ENCODE measurements at places on chromosomes 2 and 18. TPM values are rescaled to one million over a fixed set of nuclear protein-coding genes. Genes with fewer than 3 reads are reported as not detected.

DNA sequence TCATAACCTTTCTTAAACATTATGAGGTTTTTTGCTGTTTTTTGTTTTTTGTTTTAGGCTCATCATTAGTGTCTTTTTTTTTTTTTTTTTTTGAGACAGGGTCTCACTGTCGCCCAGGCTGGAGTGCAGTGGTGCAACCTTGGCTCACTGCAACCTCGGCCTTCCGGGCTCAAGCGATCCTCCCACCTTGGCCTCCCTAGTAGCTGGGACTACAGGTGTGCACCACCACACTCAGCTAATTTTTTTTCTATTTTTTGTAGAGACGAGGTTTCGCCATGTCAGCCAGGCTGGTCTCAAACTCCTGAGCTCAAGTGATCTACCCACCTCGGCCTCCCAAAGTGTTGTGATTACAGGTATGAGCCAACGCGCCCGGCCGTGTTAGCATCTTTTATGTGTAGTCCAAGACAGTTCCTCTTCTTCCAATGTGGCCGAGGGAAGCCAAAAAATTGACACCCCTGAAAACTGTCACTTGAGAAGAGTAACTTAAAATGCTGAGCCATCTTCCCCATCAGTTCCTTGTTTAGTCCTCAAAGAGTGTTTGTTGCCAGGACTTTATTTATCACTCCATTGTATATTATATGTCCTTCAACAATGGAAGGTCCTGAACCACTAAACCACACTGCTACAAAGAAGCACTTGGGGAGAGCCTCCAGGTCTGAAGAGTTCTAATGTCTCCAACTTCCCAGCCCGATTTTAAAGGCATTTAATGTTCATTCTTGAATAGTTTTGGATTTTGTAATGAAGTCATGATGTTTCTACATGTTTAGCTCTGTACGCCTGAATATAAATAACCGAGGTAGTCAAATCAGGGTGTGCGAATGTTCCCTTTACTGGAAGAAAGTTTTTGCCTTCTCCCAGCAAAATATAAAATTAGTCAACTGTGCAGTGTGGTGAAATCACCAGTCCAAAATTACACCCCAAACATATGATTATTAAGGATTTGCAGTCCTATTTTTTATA, 26.4 kb downstream of the ZNF516 start:
- no peak for ATAC-seq

DNA sequence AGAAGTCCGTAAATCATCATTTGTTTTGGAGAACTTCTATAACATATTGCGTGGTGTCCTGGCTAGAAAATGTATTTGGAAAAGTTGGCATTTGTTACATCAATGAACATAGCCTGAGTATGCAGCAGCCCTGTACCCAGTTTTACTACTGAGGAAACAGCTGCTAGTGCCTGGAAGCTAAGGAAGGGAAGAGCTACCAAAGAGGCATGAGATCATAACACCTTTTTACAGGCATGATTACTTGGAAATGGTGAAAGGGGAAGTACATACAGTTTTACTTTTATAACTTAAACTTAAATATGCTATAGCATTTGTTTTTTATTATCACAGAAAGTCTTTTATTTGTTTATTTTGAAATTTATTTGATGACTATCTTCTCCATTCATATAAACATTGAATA, 128.4 kb upstream of the MC4R start:
- no peak for ATAC-seq

GRCh38 chr2:207819021-207819797, 49.5 kb upstream of the FZD5 start:
- ATAC-seq, result no peak

DNA sequence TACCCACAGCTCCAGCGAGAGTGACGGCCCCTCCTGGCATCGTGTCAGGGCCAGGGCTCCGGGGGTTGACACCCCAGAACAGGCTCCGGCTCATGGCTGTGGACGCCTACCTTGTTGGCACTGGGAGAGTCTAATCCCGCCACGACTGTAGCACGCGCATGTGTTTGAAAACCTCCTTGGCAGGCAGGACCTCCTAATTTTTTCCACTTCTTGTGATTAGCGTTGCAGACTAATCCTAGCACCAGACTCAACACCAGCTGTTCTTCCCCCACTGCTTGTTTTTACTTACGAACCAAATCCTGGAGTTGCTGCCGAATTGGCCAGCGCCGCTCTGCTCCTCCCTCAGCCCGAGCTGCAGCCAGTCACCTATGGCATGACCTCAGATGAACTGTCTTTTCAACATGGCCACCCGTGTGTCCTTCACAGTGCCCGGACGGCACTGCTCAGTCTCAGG, 110.7 kb downstream of the KLHL29 start:
- no peak for ATAC-seq

DNA sequence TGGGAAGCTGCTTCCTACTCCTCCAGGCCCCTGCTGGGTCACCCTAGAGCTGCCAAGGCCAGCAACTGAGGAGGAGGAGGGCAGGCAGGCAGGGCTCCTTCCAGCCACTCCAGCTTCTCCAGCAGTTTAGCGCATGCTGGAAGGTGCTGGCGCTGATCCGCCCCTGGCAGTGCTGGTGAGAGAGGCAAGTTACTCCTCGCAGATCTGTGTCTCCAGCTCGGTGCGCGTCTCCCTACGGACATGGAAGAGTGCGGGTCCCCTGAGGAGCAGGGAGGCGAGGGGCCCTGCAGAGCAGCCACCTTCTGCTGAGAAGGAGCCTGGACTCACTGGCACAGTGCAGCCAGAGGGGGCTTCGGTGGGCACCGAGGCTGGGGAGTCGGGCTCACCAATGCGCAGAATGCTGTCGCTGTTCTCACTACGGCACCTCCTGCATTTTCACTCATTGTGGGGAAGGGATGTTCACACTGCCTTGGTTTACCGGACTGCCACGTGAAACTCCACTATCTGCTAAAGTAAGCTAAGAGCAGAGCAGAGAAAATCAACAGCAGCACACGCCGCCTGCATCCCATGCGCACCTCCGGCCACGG, 206.0 kb downstream of the HDAC4 start:
- peak; percentile 26 for ATAC-seq

DNA sequence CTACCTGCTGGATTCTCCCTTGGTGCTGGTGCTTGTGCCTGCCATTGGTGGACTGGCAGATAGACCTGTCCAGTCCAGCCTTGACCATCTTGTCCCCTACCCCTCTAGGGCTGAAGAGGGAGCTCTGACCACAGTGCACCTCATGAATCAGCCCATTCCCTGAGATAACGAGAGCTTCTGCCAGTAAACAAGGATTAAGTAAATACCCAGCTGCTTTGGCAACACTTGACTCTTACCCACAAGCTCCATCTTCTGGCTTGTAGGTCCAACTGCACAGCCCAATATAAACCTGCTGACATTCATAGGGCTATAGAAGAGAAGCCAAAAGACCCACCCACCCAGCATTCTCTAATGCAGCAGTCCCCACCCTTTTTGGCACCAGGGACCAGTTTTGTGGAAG, 186.4 kb downstream of the PIK3C3 start:
- ATAC-seq, result no peak

DNA sequence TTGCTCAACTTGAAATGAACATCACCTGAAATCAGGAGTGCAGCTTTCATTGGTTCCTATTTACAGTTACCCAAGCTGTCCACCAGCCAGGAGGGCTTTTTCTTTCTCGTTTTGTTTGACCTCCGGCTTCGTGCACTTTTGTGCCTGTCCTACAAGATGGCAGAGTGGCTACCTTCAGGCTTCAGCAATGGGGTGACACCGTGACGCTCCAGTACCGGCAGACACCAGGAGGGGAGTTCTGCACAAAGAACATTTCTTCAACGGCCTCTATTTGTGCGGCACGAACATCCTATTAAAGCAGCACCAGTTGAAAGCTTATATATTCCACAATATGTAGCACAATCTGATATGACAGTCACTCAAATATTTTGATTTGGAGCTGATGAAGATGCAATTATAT, 18.3 kb downstream of the RNASEH1 start:
- ATAC-seq, result no peak

- no peak for ATAC-seq
Observed at GRCh38 chr2:111031546-111032478, 88.9 kb upstream of the BCL2L11 start.

GRCh38 chr18:46711444-46711863, 45.4 kb downstream of the ST8SIA5 start:
- peak; percentile 77 for ATAC-seq

DNA sequence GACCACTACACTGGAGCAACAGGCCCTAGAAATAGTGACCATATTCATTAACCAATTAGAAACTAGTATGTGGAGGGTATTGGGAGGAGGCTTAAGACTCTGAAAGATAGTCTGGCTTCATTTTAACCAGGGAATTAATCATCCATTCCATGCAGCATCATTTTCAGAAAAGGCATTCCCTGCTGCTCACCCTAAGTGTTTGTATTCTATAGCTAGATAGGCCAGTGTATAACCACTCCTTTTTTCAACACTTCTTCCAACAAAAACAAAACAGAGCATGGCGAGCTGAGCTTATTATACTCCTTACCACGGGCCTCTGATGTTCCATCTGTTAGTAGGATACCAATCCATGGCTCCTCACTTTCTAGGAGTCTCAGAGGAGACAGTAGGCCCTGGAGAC, 112.0 kb upstream of the PKDCC start:
- ATAC-seq, result no peak

- no peak for ATAC-seq
Observed at GRCh38 chr2:238813109-238813508, 34.8 kb upstream of the TWIST2 start.

DNA sequence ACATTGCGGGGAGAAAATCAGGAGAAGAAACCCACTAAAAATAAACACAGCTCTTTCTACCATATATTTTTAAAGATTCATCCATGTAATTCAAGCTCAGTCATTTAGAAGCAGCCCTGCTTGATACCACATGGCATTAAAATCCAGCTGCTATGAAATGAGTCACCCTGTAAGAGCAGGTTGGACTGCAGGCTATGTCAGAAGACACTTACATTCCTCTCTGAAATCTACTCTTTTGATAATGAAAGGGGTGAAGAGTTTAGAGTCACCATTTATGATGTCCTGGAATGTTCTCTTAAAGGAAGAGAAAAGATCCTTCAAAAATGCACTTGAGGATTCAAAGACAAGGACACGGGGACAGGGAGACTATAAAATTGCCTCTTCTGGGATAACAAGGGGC, 100.6 kb upstream of the APCDD1 start:
- peak; percentile 98 for ATAC-seq

DNA sequence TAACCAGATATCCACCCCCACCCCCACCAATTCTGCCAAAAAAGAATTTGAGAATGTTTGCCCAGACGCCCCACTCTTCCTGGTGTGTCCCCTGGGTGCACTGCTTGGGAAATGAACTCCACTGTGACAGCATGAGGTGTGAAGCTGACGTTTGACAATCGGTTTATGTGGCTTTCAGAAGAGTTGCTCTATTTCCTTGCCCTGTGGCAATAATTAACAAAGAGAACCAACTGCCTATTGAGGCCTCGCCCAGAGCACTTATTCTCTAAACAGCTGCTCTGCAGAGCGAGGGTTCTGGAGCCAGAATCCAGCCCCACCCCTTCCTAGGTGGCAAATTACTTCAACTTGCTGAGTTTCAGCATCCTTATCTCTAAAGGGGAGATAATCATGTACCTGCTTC, 115.8 kb upstream of the SIX3 start:
- no peak for ATAC-seq

The GALNT14 gene
- 17.0 TPM for total RNA-seq

The TRIB2 gene
- 112 TPM for total RNA-seq

The VWA3B gene
- 0.36 TPM for total RNA-seq

The ZNF804A gene
- 5.0 TPM for total RNA-seq

The SCYGR8 gene
- total RNA-seq, result not detected

The SERPINB3 gene
- total RNA-seq, result not detected

Measured in motor neuron (in vitro differentiated cells).